ENCODE measurements at places on chromosomes 1 and 21.
A peak's percentile ranks its signal among the peaks of the same experiment; 100 is the strongest.

DNA sequence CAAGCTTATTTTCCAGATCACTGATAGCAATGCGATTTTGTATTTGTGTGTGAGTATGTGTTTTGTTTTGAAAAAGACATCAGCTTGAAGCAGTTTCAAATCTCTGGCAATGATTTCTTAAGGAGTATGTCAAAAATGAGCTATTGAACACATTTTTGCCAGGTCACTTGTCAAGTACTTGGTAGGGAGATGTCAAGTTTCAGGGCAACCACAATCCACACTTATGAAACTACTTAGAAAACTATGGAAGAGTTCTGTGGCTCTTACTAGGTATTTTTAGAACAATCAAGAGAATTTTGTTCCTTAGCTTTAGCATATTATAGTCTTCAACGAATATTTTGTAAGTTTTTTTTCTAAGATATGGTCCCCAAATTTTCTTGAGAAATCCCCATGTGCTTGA lies 318.8 kb upstream of the ZRANB2 start:
- DNase-seq: no peak

GRCh38 chr1:200372095-200372884 lies 37.5 kb downstream of the ZNF281 start:
- peak; percentile 50 for DNase-seq

GRCh38 chr1:34166191-34166624 lies 1.2 kb upstream of the CSMD2 start:
- DNase-seq: no peak

DNA sequence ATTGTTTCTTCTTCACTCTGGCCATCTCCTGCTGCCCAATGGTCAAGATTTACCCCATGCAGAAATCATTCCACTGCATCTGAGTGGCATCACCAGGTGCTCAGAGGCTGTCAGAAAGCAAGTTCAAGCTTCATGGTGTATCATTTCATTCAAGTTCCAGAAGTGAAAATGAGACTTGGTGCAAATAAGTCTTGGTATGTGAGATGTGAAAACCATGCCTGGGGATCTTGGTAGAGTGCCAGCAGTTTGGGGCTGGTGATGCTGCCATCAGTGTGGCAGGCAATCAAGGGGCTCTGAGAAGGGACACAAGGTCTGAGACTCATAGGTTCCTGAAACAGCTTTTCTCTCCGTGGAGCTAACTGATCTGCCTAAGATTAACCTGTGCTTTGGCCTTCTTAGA lies 52.0 kb downstream of the CD2 start:
- DNase-seq: no peak

- no peak for DNase-seq
Observed at GRCh38 chr1:244339073-244339692, 112.5 kb downstream of the ADSS2 start.

- DNase-seq: no peak
Observed at GRCh38 chr1:87686136-87686495, 357.4 kb downstream of the LMO4 start.

Measured in LNCaP clone FGC (cell line).